ENCODE measurements at places on chromosomes 2 and 18.

- no peak for DNase-seq
Measured at GRCh38 chr2:201969241-201969937, 64.3 kb upstream of the FZD7 start.

DNA sequence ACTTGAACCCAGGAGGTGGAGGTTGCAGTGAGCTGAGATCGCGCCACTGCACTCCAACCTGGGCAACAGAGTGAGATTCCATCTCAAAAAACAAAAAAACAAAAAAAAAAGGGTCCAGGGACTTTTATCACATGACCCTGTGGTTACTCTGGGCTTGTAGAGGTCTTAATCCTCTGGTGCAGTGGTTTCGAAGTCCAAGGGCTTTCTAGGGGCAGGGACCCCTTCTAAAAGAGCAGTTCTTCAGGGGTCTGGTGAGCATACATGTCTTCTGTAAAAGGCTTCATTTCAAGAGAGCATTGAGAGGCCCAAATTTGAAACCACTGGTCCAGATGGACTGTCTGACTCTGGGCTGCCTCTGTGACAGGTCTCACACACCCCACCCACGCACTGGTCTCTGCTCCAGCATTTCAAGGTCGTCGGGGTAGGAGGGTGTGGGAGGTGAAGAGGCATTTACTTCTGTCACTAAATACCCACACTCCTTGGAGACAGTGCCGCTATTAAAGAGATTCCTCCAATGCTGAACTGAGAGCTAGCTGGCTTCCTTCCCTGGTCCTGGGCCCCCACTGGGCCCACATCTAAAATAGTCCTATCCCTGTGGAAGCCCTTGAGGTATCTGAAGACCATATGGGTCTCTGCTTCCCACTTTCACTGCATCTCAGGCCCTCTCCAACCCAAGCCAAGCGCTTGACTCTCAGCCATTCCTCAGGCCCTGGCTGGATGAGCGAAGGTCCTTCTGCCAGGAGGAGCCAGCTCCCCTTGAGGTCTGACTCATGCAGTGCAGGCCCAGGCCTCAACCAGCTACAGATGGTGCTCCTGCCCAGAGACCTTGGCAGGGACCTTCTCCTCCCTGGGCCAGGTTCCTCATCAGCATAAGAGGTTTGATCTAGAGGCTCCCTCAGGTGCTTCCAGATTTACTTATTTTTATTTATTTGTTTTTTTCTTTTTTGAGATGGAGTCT, 44.8 kb downstream of the PAX8 start:
- DNase-seq, result peak; percentile 69

- peak; percentile 81 for DNase-seq
Measured at GRCh38 chr18:62450546-62451410, 72.0 kb upstream of the ZCCHC2 start.

DNA sequence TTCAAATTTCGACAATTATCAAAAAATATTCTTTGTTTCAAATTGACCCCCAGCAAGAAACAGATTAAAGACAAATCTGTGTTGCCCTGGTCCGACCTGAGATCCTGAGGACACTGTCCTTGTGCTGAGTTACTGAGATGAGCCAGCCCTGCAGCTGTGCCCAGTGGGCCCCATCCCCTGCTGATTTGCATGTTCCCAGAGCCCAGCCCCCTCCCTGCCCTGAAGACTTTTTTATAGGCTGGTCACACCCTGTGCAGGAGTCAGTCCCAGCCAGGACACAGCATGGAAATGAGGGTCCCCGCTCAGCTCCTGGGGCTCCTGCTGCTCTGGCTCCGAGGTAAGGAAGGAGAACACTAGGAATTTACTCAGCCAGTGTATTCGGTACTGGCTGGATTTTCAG, 31.4 kb upstream of the ZNG1B start:
- no peak for DNase-seq

- DNase-seq, result no peak
Measured at GRCh38 chr2:223980803-223981202, 23.5 kb downstream of the MRPL44 start.

DNA sequence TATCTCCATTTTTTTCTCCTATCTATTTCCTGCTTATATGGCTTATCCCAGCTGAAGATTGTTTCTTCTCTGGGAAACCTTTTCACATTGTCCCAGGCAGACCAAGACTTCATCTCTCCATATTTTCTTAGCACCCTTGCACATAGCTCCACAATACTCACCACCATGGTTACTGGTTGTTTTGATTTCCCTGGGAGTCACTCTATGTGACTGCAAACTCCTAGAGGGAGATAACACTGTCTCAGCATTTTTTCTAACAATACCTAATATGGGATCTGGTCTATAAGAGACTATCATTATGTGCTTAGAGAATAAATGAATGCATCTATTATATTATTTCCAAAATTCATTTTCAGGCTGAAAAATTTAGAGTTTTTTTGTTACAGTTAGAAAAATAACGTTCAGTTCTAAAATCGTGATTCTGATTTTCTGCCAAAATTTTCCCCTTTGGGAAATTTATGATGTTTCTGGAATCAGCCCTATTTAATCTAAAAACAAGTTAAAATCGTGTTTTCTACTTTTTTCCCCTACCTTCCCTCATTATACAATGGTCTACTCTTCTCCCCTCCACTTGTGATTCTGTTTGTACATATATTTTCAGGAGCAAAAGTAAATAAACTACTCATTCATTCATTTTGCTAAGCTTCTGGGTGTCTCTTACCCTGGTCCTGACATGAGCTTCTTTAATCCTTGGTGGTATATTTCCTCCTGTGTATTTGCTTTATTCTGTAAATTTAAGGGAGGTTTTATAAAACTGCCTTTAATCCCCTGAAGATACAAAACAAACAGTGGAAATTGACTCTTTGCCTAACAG, 95.4 kb downstream of the HNMT start:
- no peak for DNase-seq

DNA sequence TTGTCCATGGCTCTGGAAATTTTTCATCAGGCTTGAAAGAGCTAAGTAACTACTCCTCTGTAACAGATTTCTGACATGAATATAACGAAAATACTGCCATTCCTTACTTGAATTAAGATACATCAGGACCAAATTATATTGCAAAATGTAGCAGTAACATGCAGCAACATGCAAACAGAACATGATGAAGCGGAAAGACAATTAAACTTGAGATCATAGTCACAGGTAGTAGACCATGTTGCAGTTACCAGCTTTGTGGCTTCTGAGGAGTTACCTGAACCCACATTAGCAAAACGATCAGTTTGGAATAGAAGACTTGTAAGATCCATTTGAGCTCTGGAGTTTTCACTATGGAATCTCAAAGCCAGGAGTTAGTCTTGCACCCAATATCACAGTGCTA, 76.2 kb downstream of the MREG start:
- no peak for DNase-seq

DNA sequence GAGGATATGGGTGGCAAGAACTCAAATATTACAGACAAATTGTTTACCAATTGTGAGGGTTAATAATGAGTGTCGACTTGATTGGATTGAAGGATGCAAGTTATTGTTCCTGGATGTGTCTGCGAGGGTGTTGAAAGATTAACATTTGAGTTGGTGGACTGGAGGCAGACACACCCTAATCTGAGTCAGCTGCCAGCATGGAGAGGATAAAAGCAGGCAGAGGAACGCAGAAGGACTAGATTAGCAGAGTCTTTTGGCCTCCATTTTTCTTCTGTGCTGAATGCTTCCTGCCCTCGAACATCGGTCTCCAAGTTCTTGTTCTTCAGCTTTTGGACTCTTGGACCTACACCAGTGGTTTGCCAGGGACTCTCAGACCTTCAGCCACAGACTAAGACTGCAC, 1503.7 kb downstream of the LRP1B start:
- no peak for DNase-seq

GRCh38 chr2:43406651-43407279, 180.4 kb upstream of the ZFP36L2 start:
- no peak for DNase-seq

DNA sequence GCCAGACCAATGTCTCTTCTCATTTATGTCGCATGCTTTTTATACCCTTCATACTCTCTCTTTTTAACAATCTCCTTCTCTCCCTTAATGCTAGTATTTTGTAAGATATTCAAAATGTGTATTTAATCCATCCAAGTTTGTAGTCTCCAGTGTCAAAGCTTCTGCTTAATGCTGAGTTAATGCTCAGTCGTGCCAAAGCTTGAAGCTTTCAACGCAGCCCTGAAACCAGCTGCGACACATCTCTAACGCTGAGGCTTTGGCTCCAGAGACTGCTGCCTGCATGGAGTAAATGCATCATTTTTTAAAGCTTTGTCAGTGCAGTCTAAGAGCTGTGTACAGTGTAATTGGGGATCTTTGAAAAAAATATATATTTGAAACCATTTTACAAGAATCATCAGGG, 2108.8 kb upstream of the PIK3C3 start:
- DNase-seq, result no peak

DNA sequence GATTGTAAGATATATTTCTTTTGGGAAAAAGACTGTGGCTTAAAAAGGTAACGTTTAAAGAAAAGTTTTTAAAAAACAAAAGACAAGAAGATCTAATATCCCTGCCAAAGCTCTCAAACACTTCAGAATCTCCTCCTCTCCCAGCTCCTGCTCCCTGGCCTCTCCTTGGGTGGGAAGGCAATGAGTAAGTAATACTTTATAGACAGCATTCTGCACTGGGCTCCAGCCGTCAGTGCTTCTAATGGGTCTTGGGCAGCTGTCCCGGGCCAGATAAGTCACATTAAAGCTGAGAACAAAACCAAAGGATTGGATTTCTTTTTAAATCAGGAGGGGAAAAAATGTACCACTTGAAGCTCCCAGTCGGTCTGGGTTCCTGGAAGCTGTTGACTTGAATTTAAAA, 133.7 kb downstream of the ALPK2 start:
- DNase-seq, result peak; percentile 48

DNA sequence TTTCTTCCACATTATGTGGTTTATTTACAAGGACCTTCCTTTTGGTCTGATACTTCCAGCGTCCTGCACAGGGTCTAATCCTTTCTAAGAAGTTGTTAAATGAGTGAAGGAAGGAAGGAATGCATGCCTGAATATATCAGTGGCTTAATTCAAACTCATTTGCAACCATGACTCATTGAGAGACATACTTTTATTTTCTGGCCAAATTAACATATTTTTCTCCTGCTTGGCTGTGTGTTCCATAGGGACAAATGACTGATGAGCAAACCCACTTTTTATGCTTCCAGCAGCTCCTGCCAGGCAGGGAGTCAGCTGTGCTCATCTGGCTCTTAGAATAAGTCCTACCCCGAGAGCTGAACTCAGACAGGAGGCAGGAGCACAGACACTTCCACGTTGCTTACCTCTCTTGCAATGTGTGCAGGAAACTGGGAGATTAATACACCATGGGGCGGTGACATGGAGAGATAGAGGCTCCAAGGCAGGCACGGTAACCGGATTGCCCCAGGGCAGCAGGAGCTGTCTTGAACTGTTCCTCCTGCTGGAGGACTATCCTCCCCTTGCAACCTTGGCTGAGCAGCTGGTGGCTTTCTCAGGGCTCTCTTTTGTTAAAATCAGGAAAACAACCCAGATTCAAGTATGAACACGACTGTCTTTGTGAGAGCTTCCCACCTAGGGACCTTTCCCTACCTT, 667.5 kb upstream of the HS6ST1 start:
- DNase-seq, result no peak

DNA sequence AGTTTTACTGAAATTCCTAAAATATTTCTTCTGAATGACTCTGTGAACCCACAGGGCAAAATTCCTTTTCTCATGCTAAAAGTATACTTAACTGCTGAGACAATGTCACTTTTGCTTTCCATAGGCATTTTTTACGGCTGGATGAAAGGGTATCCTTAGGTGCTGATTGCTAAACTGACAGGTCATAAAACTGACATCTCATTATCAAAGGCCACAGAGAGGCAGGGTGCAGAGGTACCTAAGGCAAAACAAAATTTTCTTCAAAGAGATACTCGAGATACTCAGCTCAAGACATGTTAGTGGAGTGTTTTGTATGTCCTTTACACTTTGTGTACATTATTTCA, 62.0 kb upstream of the WDR75 start:
- DNase-seq, result peak; percentile 44

Data from AG20443 (cell line).